Lung microvascular endothelial cell (primary cell): ENCODE measurements at places on chromosomes 2 and 18. TPM values are rescaled to one million over a fixed set of nuclear protein-coding genes. Genes with fewer than 3 reads are reported as not detected.

- DNase-seq: peak; percentile 77
Measured at GRCh38 chr2:189124175-189124574, 55.4 kb downstream of the COL5A2 start.

- DNase-seq: no peak
Measured at GRCh38 chr2:214574084-214574781, 163.4 kb downstream of the VWC2L start.

GRCh38 chr2:129759472-129760010 lies 219.9 kb upstream of the RAB6C start:
- no peak for DNase-seq

- DNase-seq: no peak
Measured at GRCh38 chr18:51153659-51154371, 43.7 kb downstream of the MEX3C start.

DNA sequence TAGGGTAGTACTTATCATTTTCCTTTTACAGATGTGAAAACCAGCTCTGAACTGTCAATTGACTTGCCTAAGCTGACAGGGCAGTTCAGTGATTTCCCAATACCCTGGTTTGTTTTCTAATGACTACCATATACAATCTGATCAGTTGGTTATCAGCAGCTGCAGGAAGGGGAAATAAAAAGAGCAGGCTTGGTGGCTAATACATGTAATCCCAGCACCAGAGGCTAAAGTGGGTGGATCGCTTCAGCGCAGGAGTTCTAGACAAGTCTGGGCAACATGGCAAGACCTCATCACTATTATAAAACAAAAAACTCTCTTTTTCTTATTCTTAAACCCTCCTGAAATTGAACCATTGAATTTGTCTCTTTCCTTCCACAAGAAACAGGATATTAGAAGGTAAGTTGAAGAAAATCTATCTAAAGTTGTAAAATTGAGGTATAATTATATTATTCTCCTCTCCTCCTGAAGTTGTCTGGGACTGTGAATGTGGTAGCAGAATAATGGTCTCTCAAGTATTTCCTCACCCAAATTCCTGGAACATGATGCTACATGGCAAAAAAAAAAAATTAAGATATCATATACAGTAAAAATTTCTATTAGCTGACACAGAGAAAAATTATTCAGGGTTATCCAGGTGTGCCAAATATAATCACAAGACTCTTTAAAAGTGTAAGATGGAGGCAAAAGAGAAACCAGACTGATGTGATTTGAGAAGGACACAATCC lies 1441.6 kb downstream of the SUCLG1 start:
- DNase-seq: no peak

- DNase-seq: peak; percentile 15
Measured at GRCh38 chr2:144426981-144427479, 92.9 kb downstream of the ZEB2 start.

GRCh38 chr2:167534443-167534842 lies 646.2 kb downstream of the XIRP2 start:
- DNase-seq: no peak

DNA sequence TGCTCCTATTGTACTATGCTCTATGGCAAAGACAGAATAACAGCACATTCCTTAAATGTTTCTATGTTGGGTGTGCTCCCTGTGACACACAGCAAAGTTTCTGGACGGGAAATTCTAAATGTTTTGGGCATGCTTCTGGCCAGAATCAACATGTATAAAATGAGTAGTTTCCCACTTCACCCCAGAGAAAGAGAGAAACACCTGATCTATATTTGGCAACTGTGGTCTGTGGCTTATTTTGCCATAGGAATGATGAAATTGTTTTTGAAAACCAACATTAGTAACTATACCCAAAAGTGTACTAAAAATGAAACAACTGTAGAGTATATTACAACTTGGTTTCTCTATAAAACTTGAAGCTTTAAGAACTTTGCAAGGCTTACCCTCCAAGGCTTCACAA lies 89.1 kb downstream of the RAD51AP2 start:
- DNase-seq: no peak

- DNase-seq: no peak
Measured at GRCh38 chr2:219506802-219507526, 7.3 kb upstream of the ASIC4 start.

GRCh38 chr2:38737925-38738324 lies 13.2 kb downstream of the SRSF7 start:
- no peak for DNase-seq

GRCh38 chr2:135424849-135425248 lies 106.2 kb downstream of the ZRANB3 start:
- no peak for DNase-seq

DNA sequence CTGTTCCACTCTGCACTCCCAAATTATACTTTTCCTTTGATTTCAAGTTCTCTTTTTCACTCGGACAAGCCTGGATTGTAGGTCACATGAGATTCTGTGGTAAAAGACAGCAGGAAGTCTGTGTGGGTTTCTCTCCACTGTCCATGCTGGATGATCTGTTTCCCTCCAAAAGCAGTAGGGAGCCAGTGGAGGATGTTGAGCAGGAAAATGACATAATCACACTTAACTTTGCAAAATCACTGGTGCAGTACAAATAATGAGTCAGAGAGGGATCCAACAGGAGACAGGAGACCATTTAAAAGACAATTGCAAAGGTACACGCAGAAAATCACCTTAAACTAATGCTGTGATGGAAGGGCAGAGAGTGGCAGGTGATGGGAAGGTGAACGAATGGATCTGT lies 301.3 kb downstream of the ZNF407 start:
- peak; percentile 82 for DNase-seq

GRCh38 chr18:12604445-12605007 lies 53.4 kb downstream of the SPIRE1 start:
- DNase-seq: no peak

- no peak for DNase-seq
Measured at GRCh38 chr18:11215216-11215615, 65.8 kb upstream of the PIEZO2 start.

- no peak for DNase-seq
Measured at GRCh38 chr2:19255481-19255880, 102.9 kb downstream of the OSR1 start.

- DNase-seq: no peak
Measured at GRCh38 chr2:41167014-41167413, 715.1 kb upstream of the SLC8A1 start.

DNA sequence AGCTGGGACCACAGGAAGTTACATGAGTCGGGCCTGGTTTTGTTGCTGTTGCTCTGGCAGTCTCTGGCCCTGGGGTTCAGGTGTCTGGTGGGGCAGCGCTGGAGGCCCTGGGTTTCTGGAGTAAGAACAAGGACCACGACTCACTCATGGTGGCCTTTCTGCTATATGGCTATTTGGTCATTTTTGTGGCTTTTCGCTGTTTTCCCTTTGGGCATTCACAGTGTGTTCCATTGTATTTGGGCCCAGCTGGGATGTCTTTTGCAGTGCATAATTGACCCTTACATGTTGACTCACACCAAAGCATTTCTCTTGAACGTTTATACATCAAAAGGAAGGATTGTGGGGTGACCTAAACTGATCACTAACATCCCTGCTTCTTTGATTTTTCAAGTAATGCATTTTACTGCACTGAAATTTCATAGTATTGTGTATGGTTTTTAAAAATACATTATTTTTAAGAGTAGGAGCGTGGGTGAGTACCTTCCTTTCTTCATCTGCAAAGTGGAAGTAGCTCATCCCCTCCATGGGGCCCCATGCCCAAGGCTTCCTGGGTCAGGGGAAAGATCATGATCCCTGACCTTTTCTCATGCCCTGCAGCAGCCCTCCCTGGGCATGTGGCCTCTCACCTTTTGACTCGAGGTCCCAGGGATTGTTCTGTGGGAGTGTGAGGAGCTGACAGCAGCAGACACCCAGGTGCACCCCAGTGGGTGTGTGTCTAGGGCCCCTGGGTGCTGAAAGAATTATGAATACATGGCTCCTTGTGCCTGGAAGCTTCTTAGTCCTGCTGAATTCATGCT lies 225.5 kb downstream of the AGAP1 start:
- no peak for DNase-seq

DNA sequence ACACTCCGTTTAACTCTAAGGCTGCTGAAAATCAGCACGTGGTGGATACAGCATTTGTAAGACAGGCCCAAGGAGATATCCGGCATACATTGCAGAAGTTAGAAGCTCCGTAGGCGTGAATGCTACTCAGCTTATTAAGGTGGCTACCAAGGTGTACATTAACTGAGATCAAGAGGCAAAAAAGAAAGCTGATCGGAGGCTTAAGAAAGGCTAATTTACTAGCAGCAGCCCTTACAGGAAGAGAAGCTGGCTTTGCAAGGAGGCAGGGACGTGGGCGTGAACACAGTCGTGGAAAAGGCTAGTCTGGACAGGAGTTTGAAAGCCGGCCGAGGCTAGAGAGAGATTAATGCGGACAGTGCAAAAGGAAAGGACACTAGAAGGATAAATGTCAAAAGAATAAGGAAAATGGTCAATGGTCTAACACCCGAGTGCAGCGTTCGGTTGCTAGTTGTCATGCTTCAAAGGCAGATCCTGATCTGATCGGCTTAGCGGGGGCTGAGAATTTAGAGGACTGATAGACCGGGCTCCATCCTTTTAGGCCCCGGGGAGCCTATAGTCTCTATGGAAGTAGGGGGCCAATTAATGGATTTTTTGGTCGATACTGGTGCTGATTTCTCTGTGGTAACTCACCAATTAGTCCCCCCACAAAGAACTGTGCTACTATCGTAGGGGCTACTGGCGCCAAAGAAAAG lies 45.6 kb upstream of the SELENOI start:
- no peak for DNase-seq

GRCh38 chr2:38480617-38481016 lies 103.5 kb upstream of the ATL2 start:
- no peak for DNase-seq

DNA sequence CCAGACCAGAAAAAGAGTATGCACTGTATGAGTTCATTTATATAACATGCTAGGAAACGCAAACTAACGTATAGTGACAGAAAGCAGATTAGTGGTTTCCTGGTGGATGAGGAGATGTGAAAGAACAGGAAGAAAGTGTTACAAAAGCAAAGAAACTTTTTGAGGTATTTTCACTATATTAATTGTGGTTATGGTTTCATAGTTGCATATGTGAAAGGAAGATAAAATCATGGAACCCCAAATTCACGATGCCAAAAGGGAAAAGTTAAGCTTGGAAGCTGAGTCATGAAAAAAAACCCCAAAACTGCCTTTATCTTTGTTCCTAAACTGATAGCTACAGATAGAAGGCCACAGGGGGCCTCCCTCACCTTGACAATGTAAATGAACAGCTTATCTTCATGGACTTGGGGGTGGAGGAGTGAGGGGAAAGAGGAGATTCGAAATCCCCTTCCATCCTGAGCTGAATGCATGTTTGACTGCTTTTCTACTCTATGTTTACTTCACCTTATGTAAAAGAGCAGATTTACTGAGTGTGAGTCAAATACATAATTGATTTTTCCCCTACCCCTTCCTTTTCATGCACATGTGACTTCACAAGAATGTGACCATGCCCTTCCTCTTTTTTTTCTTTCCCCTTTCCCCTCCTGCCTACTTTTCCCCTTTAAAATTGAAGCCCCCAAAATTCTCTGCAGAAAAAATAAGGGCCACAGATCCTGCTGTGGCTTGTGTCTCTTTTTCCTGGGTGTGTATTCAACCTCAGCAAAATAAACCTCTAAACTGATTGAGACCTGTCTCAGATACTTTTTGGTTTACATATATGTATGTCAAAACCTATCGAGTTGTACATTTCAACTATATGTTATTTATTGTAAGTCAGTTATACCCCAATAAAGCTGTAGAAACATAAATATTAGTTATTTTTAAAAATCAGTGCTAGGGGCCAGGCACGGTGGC lies 100.1 kb upstream of the TLK1 start:
- peak; percentile 7 for DNase-seq

DNA sequence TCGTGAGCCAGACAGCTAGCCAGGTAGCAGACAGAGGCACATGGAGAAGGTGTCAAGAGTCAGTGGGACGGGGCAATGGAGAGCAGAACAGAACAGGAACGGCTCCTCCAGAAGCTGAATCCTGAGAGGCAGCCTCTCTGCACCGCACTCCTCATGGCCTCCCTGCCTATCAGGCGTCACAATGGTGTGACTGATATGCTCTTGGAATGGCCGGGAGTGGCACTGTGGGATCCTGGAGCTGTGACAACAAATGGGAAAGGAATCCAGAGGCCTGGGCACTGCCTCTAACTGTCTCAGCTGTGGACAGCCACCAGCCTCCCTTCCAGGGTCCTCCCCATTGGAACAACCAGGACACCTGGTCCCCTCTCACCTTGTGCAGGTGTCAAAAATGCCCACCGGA lies 89.1 kb upstream of the ID2 start:
- no peak for DNase-seq

DNA sequence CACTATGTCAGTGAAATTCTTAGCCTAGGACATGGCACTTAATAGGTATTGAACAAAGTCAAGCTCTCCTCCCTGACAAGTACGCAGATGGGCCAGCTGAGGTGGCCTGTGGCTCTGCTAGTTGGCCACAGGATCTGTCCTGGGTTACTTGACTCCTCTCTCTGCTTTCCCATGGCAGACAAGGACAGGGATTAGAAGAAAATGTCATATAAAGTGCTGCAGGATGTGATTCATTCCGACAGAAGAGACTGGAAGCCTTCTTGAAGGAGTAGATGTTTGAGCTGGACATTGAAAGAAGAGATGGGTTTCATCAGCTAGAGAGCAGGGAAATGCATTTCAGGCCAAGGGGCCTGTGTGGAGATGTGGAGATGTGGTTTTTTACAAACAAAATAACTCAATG lies 46.7 kb downstream of the SMAD7 start:
- no peak for DNase-seq

DNA sequence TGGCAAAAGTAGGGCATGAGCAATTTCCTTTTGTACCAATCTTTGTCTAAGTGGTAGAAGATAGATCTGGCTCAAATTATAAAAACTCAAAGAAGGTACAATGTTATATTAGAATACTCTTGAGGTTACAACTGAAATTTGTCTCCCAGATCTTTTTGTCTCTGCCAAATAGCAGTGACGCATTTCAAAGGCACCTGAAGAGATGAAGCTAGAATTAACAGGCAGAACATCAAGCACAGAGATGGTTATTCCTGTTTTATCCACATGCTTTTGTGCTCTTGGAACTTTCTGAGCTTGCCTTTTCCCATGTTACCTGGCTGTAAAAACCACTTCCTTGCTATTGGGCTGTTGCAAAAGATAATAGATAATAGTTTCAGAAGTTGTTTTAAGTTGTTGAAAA lies 74.3 kb downstream of the GREB1L start:
- DNase-seq: no peak

Gene IL37
- total RNA-seq: not detected in 2 replicates

Gene SERPINB12
- total RNA-seq: not detected in 2 replicates

Gene CLHC1
- total RNA-seq: 2.0 and 6.9 TPM in 2 replicates

Gene NYAP2
- total RNA-seq: not detected in 2 replicates

Gene PLEKHH2
- total RNA-seq: under 0.01 TPM in 1 of 2 replicates, not detected in the other

Gene ACTR2
- total RNA-seq: 81.7 and 86.5 TPM in 2 replicates

Gene HRH4
- total RNA-seq: not detected in 2 replicates
